ENCODE measurements at places on chromosomes 2 and 18. TPM values are rescaled to one million over a fixed set of nuclear protein-coding genes. Genes with fewer than 3 reads are reported as not detected.
A peak's percentile ranks its signal among the peaks of the same experiment; 100 is the strongest.

The PMAIP1 gene
- 37.7 TPM for total RNA-seq

The C2orf72 gene
- total RNA-seq: 0.98 TPM

The DNAJB2 gene
- 59.7 TPM for total RNA-seq

The TWSG1 gene
- total RNA-seq: 8.6 TPM

The PER2 gene
- total RNA-seq: 9.2 TPM

The CAD gene
- 39.7 TPM for total RNA-seq

The CRYGD gene
- total RNA-seq: not detected

The C2orf81 gene
- 1.2 TPM for total RNA-seq

The SERPINB8 gene
- total RNA-seq: 9.3 TPM

The CXXC1 gene
- 133 TPM for total RNA-seq

- DNase-seq: no peak
Measured at GRCh38 chr18:62464266-62464665, 58.6 kb upstream of the ZCCHC2 start.

GRCh38 chr2:180208841-180209240 lies 201.7 kb upstream of the CWC22 start:
- DNase-seq: no peak

DNA sequence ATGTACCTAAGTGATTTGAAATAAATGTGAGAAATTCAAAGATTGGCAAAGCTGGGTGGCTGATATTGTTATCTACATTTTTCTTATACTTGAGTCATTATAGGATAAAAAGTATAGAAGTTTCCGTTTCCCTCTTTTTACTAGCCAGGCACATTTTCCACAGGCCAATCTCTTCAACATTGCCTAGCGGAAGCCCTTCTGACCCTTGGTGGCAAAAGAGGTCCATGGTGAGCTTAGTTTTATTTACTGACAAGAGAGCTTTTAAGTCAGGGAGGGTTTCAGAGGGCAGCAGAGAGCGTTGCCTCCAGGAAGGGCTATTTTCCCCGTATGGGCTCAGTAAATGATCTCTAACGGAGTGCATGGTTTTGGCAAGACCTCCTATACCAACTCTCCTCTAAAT lies 15.1 kb upstream of the RHOB start:
- no peak for DNase-seq

DNA sequence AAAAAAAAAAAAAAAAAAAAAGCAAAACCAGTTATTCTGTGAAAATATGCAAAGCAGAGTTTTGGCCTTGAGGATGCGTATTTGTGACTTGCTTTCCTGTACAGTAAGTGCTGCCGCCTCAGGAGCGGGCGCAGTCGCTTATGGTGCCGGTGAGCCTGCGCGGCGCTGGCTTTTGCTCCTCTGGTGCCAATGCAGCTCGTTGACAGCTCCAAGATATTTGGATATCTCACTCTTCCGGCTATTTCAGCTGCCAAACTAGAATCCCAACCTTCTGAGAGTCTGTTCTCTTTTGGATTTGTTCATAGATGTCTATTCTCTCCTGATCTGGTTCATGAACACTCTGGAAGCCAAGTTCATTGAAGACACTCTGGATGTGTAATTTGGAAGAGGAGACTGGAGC lies 184.1 kb downstream of the AGAP1 start:
- no peak for DNase-seq

GRCh38 chr2:109348671-109349502 lies 219.9 kb downstream of the SH3RF3 start:
- DNase-seq: peak; percentile 71

GRCh38 chr18:60663060-60663989 lies 290.8 kb upstream of the MC4R start:
- no peak for DNase-seq

DNA sequence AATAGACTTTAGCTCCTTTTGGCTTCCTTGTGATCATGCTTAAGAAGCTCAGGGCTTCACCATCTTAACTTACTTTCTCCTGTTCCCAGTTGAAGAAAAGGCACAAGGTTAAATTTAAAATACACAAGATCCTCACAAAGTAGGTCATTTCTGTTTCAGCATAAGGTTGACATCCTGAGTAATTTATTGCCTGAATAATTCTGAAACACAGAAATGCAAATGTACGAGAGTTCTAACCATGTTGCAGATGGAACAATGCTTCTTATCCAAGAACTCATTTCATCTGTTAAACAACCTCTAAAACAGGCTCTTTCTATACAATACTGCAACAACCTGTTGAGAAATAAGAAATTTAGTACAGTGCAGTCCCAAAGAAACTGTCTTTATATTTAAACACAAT lies 395.2 kb downstream of the BCL11A start:
- DNase-seq: no peak

DNA sequence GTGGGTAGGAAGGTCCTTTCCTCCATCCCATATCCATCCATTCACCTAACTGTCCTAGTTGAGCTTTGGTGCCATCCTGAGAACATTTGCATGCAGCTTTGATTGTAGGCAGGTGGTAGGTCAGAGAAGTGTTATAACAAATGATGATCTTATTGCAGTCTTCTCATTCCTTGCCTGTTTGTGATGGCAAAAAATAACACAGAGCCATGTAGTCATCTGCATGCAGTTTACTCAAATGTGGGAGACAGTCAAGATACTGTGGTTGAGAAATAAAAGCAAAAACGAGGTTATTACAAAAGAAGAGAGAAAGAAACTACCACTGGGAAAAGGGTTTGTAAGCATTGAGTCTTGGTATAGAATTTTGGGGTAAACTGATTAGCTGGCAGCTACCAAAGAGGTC lies 66.3 kb downstream of the AOX1 start:
- no peak for DNase-seq

DNA sequence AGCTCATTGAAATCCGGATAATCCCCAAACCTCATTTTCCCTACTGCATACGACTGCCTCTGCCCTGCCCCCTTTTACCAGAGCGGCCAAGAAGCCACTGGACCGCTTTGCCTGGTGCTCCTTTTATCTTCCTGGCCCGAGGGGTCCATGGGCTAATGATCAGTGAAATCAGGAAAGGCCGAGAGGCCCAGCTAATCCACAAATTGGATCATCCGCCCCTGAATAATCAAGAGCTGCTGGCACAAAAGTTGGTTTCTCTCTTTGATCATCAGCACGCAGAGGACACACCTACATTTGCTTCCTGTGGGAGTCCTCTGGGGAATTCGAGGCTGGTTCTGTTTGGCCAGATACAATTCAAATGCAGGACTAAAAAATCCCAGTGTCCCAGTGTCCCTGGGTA lies 144.5 kb downstream of the INSIG2 start:
- DNase-seq: no peak

DNA sequence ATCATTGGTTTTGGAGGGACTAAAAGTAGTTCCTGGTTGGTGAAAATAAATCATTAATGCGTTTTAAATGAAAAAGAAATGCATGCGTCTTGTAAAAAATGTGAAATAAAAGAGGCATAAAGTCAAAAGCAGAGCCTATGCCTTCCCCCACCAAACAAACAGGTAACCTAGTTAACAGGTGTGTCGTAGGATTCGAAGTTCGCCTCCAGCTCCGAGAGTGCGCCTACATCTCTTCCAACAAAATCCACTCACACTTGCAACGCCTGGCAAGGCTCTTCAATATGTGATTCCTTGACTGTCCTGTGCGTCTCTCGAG lies 677 bp upstream of the SMAD4 start:
- DNase-seq: no peak

DNA sequence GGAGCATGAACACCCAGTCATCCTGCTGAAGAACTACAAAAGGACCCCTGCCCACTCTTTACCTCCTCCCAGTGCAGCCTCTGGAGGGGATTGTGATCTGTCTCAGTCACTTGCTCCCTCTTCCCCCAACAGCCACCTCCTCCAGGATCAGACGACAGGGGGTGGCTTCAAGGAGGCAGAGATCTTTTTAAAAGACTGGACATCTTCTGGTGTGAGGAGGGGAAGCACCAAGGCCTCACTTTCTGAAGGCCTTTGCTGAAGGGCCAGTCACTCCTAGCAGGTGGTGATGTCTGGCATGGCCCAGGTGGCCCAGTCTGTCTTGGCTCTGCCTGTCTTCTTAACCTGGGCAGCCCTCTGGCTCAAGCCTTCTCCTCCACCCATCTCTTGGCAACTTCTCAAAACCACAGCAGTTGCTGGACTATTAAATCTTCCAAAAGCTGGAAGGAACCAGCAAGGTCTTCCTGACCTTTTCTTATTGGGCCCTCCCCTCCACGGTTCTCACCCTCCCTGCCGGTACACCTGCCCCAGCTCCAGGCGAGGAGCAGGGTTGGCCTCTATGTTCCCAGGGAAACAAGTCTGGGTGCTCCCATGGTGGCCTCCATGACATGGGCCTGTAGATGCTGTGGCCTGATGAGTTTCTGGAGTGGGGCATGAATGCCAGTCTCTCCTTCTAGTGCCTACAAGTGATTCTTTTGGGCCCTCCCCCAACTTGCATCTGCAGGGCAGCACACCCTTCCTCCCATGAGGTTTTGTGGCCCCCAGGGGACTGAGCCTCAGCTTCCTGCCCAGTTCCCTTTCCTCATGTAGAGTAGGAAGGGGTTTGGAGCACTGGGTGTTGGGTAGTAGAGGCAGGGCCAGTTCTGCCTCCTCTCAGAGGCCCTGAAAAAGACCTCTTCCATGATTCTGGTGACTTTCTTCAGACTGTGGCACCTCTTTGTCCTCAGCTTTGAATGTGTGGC lies 5.0 kb upstream of the ATP6V1B1 start:
- DNase-seq: peak; percentile 11

Data from activated CD4-positive, alpha-beta memory T cell treated with anti-CD3 and anti-CD28 coated beads, Interleukin-2, amount 10 ng/mL, durations not matched to agents 7 days and 5 days (primary cell).